ENCODE measurements at places on chromosomes 7 and 10.

DNA sequence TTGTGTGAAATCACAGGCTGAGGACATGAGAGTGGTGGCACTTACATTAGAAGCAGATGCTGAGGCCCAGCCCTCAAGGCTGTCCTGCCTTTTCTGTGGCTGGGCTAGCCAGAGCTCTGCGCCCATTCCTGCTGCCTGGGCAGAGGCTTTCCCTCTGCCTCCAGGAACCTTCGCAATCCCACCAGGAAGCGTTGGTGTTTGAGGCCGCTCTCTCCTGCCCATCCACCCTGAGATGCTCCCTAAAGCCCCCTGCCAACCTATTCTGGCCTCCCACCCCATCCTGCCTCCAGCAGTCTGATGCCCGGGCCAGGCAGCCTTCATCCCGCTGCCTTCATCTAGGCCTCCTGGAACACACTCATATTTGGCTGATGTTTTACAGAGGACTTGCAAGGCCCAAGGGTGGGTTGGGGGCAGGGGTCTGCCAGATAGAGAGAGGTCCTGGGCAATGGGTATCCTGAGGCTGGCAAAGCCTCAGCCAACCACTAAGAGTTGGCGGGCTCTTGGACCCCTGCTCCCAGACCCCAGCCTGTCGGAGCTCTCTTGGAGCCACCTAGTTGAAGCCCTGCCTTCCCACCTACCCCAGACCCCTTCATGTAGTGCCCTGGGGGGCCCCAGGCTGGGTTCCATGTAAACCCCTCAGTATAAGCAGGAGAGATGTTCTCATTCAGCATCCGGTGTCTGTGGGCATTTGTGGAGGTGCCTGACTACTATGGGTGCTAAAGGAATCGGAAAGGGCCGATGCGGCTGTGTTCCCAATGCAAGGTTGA lies 32.7 kb downstream of the LDB3 start:
- DNase-seq = no peak

DNA sequence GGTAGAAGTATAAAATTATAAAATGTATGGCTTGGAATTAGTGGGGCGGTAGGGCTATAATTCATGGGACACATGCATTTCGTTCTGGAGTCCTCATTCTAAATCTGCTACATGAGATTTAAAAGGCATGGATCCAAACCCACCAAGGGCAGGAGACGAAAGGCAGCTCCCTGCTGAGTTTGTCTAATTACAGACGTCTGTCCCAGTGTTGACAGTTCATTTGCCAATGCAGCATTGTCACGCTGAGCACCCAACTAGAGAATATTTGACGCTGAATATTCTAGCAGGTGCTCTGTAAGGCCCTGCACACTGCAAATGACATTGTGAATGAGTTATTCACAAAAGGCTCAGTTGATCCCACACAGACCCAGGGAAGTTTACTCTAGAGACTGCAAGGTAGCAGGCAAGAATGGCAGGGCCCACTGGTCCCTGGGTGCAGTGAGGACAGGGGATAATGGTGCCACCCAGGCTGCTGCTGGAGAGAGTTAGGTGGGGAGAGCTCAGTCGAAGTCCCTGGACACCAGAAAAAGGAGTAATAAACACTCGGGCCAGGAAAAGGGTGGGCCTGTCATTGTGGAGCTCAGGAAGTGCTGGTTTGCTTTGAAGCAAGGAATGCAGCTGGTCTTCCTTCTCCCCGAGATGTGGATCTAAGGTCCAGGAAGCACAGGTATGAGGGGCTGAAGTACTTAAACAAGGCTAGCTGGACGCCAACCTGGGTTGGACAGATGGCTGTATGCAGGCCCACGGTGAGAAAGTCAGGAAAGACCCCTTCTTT lies 75.0 kb upstream of the JCAD start:
- no peak for DNase-seq

GRCh38 chr10:36500266-36500665 lies 625.1 kb upstream of the ANKRD30A start:
- DNase-seq = no peak

- no peak for DNase-seq
Measured at GRCh38 chr7:44748948-44749731, 493 bp downstream of the ZMIZ2 start.

- DNase-seq = no peak
Measured at GRCh38 chr10:129548600-129548999, 81.6 kb downstream of the MGMT start.

GRCh38 chr7:27677912-27678612 lies 15.4 kb upstream of the HIBADH start:
- no peak for DNase-seq

DNA sequence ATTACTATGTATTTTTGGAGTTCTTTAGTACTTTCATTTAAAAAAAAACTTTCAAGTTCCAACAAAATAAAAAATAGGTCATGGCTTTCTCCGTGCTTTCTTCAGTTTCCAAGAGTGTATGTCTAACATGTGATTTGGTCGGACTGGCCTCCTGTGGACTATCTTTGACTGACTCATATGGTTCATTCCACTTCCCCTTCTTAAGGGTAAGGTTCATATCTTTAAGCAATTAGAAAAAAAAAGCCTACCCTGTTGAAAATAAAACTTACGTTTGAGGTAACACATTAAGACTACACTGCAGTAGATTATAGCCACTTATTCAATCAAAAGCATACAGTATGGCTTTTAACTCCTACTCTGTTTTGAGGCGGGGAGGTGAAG lies 112.8 kb upstream of the AHR start:
- no peak for DNase-seq

DNA sequence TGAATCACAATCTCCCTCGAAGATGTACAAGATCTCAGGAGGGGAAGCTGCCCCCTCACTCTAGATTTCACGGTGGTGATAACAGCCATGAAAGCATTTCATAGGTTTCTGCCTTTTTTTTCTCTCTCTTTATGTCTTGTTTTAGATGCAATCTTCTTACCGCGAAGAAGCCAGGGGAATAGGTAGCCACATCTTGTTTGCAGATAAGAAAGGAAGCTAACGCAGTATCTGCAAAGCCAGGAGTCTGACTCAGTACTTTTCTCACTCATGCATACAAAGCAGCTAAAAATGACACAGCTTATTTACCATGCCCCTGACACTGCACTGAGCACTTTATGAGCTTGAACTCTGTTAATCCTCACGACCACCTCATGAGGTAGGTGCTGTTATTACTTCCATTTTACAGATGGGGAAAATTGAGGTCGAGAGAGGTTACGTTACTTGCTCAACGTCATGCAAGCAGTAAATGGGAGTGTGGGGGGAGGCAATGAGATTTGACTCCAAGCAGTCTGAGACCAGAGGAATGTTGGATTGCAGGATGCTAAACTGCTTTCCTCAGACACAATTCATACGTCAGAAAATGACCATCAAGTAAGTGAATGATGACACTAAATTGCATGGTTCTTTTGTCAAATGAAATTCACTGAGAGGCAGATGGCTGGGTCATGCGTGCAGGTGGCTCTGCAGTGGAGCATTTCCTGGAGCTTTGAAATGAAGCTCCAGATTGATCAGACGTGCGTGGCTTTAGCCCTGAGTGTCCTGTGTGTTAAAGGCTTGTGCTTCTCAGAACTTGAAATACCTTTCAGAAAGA lies 3.3 kb downstream of the MAP3K8 start:
- DNase-seq = no peak

DNA sequence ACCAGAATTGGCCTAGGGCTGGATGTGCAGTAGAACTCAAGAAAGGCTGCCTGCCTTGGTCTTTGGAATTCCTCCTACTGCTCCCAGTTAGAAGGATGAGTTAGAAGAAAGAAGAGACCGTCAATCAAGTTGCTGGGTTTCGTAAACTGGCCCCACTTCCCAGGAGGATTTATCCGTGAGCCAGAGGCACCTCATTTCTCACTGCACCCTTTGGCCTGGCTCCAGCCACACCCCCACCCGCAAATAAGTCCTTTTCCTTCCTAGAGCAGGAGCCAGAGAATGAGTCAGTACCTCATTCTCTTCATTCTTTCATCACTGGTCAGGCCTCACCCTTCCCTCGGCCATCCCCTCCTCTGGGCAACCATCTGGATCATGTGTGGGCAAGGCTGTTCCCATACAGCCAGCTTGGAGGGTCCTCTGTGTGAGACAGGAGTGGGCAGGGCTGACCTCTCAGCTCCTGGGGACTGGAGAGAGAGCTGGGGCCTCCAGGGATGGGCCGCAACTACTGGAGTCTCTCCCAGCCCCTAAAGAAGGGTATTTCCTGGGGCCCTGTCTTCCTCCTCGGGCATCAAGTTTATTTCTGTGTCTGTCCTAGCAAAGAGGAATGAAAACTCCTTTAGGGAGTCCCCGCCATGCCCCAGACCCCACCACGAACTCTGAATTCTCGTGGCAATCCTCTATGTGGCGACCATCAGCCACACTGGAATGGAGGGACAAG lies 87.2 kb upstream of the DUSP5 start:
- no peak for DNase-seq

- no peak for DNase-seq
Measured at GRCh38 chr7:2140216-2141020, 92.3 kb downstream of the MAD1L1 start.
